ENCODE measurements at places on chromosomes 11 and 22.

GRCh38 chr22:22702237-22703202, 58.1 kb downstream of the GGTLC2 start:
- DNase-seq, result no peak

GRCh38 chr11:31355131-31355530, 14.4 kb downstream of the DCDC1 start:
- DNase-seq, result no peak

DNA sequence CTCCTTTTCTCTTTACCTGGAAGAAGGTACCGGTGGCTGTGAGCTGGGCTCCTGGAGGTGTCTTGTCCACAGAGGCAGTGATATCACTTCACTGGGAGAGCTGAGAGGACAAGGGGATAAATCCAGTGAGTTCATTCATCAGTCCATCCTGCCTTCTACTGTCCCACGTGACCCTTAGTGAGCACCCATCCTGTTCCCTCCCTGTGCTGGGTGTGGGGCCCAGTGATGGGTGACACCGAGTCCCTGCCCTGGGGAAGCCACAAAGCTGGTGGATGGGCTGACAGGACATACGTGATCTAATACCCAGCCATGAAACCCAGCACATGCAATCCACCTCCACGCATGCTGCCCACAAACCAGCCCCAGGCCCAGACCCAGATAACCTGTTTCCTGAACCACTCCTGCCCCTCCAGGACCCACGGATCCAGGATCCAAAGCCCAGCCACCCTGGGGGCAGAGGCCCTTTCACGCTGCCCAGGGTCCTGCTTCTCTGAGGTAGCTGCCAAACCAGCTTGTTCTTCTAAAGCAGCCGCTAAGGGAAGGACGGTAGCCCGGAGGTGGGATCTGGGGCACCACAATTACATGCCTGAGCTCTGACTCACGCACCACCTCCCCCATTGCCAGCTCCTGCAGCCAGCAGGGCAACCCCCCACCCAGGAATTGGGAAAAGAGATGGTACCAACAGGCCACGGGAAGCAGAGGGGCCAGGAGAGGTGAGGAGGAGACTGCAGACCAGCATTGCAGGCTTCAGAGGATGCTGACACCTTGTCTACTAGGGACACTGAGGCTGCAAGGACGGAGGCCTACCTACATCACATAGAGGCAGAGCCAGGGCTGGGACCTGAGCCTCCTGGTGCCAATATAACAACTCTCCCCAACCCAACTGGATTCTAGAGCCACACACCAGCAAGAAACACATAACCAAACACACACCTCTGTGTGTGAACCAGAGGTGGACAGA, 35.2 kb downstream of the GDPD5 start:
- DNase-seq, result no peak

- DNase-seq, result no peak
Measured at GRCh38 chr11:131372234-131372962, 2.0 kb downstream of the NTM start.

GRCh38 chr22:50610041-50610451, 9.5 kb downstream of the MAPK8IP2 start:
- DNase-seq, result no peak

DNA sequence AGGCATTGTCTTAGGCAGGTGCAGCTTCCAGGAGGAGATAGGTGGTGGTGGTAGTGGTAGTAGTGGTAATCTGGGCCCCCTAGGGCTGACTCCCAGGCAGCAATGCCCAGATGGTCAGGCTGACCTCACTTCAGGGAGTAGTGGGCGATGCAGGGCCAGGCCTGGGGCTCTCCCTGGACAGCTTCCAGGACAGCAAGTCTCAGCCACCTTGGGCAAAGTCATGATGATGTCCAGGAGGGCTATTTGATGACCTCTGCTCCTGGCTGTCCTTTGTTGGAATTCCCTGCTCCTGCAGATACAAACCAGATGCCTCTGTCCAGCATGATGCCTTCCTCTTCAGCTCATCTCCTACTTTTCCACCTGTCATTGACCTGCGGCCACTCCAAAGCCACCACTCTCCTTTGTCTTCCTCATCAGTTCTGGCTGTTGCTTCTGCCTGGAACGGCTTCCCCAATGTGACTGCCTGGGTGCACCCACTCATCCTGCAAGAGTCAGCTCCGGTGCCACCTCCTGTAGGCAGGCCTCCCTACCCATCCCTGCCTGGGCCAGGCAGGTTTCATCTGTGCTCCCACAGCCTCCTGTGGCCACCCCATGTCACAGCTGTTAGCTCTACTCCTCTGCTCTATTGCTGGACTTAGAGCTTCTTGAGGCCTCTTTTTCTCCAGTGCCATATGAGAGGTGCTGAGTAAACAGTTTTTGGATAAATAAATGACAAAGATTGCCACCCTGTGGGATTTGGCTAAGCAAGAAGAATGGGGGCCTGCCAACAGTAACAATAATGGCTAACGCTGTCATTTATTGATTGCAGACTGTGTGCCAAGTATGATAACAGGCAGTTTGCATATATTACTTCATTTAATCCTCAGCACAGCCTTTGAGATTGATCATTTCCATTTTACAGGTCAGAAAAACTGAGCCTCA, 172.9 kb upstream of the NECTIN1 start:
- no peak for DNase-seq

GRCh38 chr11:118102721-118103261, 16.0 kb upstream of the SMIM35 start:
- no peak for DNase-seq

DNA sequence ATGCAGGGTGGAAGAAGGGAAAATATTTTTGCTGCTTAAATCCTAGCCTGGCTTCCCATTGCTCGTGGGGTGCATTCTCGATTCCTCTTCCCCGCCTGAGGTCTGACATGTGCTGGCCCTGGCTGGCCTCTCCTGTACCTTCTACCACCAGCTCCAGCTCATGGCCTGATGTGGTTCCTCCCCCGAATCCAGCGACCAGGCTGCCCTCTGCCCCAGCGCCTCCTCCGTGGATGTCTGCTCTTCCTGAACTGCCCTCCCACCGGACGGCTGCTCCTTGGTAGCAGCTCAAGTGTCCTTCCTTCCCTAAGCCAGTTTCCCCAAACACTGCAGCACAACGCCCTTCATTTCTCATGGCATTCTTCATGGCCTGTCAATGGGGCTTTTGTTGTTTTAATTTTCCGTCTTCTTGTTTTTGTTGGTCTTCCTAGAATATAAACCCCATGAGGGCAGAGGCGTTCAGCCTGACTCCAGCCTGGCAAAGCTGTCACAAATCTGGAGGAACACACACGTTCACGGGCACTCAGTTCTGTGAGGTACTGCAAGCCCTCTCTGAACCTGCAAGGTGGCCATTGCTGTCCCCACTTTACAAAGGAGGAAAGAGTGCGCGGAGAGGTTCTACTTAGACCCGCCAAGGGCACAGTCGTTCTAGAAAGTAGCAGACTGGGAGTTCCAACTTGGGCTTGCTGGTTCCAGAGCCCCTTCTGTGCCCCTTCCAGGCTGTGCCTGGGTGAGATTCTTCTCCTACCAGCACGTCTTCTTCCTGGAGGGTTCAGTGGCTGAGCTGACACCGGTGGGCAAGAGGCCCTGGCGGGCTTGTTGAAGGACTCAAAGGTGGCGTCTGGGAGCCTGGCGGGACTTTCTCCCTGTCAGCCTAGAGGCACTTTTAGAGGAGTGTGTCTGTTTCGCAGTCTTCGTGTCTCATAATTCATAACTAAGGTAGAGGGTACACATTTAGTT, 953 bp upstream of the LRP5 start:
- no peak for DNase-seq

- no peak for DNase-seq
Measured at GRCh38 chr11:65584723-65585171, 8.9 kb downstream of the EHBP1L1 start.

DNA sequence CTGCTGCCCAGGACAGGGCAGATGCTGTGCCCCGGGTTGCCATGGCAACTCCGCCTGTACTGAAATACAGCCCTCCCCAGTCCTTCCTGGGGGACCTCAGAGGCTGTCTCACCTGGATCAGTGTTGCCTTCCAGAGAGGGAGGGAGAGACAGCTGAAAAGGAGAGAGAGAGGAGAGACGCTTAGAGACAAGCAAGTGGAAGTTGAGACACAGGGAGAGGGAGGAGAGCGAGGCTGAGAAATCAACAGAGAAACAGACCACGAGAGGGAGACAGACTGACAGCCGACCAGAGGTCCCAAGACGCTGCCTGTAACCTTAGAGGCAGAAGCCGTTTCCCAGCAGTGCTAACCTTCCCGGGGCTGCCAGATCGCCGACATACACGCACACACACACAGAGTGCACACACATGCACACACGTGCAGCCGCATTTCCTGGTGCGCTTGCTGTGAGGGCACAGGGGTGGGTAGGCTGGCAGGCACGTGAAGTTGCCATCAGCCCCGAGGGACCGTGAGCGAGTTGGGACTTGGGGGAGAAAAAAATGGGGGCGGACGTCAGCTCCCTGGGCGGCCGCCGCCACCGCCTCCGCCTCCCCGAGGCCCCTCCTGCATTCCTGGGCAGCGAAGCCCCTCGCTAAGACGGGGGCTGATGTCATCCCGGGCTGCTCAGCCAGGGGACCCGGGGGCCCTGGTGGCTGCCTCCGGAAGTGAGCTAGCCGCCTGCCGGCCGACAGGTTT, 88.6 kb upstream of the CRYBB3 start:
- DNase-seq, result peak; percentile 15

DNA sequence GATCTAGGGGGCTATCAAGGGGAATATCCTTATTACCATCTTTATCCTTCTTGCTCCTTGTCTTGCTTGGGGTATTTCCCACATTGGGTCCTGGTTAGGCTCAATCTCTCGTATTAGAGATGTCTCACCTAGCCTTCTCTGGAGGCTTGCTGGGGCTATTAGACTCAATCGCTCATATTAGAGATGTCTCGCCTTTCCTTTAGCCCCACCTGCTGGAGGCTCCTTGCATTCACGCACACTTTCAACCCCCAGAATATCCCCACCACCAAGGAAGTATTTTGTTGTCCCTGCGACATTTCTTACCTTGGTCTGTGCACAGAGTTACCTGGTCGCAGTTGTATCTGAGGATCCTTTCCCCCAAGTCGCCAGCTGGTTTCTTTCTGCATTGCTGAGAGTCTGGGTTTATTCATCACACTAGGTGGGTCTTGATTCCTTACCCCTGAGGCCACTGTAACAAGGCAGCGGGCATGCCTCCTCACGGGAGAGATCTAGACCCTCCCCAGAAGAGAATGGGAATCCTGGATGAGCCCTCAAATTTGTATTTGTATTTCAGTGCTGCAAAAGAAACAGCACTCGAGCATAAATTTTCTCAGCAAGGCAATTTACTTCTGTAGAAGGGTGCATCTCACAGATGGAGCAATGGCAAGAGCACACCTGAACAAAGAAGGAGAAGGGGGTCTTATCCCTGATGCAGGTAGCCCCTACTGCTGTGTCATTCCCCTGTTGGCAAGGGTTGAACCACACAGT, 15.9 kb upstream of the HYLS1 start:
- no peak for DNase-seq
